ENCODE measurements at places on chromosomes 3 and 15.

DNA sequence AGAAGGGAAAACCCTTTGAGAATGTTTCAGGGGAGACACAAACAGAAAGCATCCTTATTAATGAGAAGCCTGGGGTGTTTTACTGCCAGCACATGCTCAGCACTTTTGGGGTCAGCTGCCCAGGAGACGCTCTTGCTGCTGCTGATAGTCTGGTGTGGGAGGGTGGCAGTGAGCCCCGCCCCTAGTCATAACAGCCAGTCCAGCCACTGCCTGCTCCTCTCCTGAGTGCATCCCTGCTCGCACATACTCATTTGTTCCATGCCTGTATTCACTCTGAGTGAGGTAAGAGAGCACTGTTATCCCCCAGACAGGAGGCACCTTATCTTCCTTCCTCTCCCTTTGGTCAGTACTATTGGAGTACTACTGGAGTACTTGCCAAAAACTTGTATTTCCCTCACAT is 101.3 kb downstream of the ETFA start:
- DNase-seq, result no peak

DNA sequence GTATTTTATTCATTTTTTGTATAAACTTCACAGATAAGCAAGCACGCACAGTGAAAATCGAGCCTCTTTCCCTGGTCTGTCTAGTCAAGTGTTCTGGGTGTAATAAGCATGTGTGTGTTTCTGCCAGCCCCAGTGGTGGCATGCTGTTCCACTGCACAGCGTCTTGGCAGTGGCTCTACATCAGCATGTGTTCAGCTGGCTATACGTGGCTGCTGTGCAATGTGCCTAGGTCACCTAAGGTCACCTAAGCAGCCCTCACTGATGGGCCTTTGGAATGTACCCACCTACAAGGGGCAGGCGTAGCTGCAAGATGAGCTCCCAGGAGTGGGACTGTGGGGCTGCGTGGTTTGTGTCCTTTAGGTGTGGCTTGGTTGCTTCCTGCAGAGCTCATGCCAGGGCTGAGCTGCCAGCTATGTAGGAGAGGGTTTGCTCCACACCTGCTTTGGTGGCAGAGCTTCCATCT is 4.9 kb downstream of the LIMD1 start:
- no peak for DNase-seq

DNA sequence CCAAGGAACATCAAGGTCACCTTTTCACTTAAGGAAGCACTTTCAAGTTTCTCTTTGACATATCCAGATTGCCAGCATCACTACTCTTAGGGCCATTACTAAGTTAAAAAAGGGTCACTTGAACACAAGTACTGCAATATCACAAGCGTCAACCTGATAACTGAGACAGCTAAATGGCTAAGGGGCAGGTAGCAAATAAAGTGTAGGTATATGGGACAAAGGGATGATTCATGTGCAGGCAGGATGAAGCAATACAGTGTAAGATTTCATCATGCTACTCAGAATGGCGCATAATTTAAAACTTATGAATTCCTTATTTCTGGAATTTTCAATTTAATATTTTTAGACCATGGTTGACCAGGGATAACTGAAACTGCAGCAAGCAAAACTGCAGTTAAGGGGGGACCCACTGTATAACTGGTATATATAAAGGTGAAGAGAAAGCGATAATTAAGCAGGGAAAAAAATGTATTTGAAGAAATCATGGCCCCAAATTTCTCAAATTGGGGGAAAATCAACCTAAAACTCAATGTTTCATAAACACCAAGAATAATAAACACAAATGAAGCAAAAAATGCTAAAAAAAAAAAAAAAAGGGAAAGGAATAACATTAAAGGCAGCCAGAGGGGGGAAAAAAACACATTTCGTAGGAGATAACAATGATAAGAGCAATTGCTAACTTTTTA is 13.1 kb downstream of the CCR1 start:
- no peak for DNase-seq

DNA sequence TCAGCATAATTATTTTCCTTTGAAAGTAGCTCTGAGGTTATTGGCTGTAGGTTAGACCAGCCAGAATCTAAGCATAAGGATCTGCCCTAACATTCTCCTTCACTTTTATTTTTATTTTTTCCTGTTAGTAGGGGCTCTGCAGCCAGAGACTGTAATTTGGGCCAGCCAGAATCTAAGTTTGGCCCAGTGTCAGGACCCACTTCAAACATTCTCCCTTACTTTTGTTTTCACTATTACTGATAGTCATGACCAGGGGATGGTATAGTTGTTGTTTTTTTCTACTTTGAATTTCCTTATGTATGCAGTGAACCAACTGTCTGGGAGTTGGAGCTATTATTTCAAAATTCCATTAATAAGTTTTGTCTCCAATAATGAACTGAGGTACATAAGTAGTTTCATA is 121.0 kb upstream of the MBNL1 start:
- DNase-seq, result no peak

DNA sequence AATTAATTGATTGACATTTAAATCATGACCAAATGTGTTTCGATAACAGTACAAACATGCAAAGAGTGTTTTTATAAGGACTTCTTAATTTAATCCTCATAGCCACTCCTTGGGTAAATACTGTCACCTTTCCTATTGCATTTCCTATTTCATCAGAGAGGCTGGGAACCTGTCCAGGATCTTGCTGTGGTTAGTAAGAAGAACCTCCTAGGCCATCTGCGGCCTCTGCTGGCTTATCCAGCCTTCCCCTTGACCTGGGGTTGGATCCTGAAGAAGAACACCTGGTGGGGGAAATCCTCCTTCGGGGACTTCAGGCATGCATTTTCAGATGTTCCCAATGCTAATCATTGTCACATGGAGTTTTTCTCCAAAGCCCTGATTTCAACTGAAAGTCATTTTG is 25.5 kb downstream of the GLDN start:
- DNase-seq, result no peak

All from NB4 (cell line).